ENCODE measurements at places on chromosomes 6 and 20.
A peak's percentile ranks its signal among the peaks of the same experiment; 100 is the strongest.

GRCh38 chr20:45918779-45919537 lies 7.0 kb upstream of the PLTP start:
- no peak for DNase-seq

- DNase-seq, result no peak
These were observed 97.3 kb downstream of the TBC1D32 start for GRCh38 chr6:121236984-121237383.

DNA sequence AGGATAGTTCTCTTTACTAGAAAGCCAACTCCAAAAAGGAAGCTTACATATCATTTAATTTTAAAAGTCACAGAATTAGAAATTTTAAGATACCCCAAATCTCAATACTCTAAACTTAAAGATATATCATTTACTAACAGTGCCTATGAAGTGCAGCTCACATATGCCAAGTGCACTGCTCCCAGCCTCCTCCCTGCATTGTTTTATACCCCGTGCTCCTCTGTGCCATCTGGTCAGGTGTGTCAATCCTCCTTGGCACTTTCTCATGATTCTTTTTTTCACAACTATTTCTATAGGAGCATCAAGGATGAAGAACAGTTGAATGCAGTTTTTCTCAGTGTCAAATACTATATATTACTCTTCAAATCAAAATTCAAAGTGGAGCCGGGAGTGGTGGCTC lies 8.8 kb downstream of the MAP7 start:
- no peak for DNase-seq

- DNase-seq, result peak; percentile 68
These were observed 18.6 kb upstream of the SLCO4A1 start for GRCh38 chr20:62623488-62624324.

GRCh38 chr20:47502271-47503239 lies 868 bp downstream of the NCOA3 start:
- DNase-seq, result no peak

- no peak for DNase-seq
These were observed 21.9 kb upstream of the ZSCAN9 start for GRCh38 chr6:28203201-28203600.

DNA sequence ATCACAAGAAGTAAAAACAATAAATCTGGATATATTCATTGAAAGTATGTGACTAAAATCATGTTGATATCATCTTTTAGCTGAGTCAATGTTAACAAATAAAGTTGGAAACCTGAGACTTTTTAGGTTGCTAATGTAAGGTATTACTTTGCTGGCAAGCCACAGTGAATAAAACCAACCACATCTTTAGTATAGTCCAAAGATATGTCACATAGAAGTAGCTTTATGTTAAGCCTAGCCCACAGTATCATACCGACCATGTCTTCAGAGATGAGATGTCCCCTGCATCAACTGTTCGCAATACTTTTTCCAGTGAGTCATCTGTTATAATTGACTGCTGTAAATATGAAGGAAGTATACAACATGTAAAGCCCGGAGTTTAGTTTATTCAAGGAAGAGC lies 107.6 kb upstream of the MCHR2 start:
- DNase-seq, result no peak

DNA sequence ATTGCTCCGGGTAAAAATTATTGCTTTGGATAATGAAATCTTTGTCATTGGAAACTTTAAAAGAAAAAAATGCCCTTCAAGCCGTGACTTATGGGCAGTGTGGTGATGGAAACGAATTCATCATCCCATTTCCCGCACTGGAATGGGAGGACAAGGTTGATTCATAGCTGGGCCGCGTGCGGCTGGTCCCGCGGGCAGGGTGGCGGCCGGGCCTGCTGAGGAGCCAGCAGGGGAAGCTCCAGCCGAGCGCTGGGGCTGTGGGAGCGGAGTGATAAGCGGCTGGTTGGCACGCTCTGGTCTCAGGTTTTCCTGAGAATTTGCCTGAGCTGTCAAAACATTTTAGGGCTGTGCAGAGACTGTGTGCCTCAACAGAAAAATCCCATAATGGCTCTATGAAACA lies 351.7 kb downstream of the CDC5L start:
- DNase-seq, result no peak

DNA sequence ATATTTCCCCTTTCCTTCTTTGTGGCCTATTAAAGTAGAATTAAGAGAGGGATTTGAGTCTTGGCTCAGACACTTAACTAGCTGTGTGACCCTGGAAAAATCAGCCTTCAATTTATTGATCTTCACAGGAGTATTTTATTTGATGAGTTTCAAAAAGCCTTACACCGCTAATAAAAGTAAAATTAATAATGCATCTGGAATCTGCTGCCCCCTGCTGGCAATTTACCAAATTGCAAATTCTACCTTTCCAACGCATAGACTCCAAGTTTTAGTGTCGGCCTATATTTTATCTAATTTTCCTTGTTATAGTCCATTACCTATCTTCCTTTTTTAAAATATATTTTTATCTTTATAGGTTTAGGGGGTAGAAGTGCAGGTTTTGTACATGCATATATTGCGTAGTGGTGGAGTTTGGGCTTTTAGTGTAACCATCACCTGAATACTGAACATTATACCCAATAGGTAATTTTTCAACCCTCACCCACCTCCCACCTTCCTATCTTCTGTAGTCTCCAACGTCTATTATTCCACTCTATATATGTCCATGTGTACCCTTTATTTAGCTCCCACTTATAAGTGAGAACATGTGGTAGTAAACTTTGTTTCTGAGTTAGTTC lies 46.3 kb downstream of the GOPC start:
- DNase-seq, result no peak

- no peak for DNase-seq
These were observed 75.1 kb downstream of the PPP1R3G start for GRCh38 chr6:5160206-5160605.

DNA sequence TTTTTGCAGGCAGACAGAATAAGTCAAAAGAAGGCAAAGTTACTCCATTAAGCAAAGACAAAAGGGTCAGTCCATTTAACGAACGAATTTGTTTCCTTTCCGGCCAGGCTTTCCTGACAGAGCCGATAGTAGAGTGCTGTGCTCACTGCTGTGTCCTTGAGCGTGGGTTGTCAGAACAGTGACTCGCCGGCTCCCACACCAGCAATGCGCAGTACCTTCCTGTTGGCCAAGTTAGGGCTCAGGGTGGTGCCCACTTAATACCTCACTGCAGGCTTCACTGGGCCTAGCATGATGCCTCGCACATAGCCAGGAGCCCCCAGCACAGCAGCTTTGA lies 294.7 kb downstream of the FOXC1 start:
- no peak for DNase-seq

All from stimulated activated CD4-positive, alpha-beta T cell treated with anti-CD3 and anti-CD28 coated beads, Interleukin-1b, Interleukin-23, amount 100 ng/mL, for 1 hour (primary cell).